AML-193 (cell line): ENCODE measurements at places on chromosomes 5 and 9.

- no peak for DNase-seq
Measured at GRCh38 chr9:128550770-128551656, 1.4 kb upstream of the SPTAN1 start.

DNA sequence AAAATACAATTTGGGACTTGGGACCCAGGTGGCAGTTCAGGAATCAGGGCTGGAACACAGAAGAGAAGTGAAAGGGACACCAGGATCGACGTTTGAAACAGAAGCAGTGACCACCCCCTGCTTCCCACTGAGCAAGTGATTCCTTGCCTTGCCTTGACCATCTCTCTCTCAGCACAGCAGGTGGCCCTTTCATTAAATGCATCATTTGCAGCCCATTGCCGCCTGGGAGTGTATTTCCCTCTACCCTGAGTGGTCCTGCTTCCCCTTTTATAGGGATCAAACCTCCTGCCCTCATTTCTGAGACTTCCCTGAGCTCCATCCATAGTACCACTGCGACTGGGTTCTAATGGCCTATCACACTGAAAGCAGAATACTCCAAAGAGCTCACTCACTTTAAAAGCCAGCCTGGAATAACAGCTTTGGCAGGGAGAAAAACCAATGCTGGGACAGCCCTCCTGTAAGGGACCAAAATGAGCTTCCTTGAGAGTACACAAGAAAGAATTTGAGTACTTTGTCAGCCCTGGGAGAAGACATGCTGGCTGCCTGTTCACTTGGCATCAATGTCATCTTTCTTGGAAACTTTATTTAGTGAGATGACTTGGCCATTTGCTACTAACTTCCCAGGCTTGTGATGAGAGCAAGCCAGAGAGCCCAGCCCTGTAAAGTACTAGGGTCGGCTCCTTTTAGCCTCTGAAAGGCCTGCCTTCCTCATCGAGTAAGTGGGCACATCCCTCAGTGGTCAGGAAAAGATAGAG lies 149.7 kb downstream of the SLIT3 start:
- DNase-seq: no peak

DNA sequence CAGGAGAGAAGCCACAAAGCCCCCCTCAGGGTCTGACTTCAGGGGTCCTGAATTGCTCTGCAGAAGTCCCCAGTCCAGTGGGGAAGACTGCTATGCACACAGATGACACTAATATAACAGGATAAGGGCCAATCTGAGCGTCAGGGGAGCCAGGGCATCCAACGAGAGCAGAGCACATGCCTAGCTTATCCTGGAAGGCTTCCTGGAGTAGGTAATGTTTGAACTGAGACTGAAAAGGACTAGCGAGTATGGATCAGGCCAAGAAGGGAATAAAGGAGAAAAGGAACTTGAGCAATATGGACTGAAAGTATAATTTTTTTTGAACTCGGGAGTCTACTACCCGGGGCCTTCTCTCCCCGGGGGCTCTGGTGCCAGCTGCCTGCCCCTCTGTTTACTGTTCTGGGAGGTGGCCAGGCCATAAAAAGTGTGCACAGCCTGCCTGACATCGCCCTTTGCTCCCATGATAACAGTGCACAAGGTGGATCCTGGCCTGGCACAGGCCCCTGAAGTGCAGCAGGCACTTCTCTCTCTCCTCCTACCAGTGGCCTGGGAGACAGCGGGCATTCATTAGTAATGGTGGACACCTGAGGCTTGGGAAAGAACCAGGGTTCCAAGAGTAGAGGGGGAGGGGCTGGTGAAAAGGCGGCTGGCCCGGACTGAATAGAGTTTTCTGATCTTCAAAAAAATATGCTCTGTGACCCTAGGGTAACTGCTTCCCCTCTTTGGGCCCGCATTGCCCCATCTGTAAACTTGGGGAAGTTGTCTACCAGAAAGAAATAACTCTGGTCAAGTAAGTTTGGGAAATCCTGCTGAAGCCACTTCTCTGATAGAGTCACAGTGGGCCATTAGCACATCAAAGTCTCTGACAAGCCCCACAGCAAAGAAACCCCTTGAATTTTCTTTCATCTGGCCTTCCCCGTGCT lies 4.6 kb upstream of the SLC6A7 start:
- no peak for DNase-seq

DNA sequence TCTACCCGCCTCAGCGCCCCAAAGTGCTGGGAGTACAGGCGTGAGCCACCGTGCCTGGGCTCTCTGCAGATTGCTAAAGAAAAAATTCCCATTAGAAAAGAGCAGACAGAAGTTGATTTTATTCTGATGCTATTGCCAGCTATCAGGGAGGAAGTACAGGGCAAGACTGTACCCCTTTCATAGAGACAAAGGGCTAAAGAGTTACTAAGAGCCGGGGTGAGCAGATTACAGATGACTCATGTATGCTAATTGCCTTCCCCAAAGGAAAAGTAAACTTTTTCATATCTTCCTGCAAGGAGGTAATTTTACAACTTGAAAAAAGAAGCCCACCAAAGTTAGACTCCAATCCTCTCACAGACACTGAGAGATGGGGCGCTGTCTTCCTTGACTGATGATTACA lies 42.3 kb upstream of the MCTP1 start:
- no peak for DNase-seq

- no peak for DNase-seq
Measured at GRCh38 chr9:131885144-131885609, 145.3 kb upstream of the RAPGEF1 start.

GRCh38 chr9:119836036-119836435 lies 466.8 kb upstream of the BRINP1 start:
- DNase-seq: no peak

GRCh38 chr9:128024761-128025308 lies 42.3 kb downstream of the NAIF1 start:
- DNase-seq: no peak

DNA sequence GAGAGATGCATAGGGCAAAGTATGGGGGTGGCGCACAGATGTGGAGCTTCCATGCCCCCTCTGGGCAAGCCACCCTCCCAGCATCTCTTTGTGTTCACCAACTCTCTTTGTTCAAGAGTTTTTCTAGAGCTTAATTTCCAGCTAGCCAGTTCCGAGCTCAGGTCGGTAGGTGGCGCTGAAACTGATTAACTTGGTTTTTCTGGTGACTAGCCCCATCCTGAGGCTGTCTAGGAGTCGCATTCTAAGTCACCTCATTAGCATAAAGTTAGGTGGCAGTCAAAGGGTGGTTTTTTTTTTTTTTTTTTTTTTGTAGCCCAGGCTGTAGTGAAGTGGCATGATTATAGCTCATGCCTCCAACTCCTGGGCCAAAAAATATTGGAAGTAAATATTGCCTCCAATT lies 476.4 kb downstream of the KDM4C start:
- DNase-seq: peak; percentile 8

GRCh38 chr5:132815454-132815853 lies 2.4 kb downstream of the SOWAHA start:
- no peak for DNase-seq

- DNase-seq: no peak
Measured at GRCh38 chr9:37215830-37216229, 95.5 kb downstream of the ZCCHC7 start.

- no peak for DNase-seq
Measured at GRCh38 chr9:124392871-124393460, 22.3 kb downstream of the PSMB7 start.

- no peak for DNase-seq
Measured at GRCh38 chr5:128432913-128433440, 105.1 kb downstream of the FBN2 start.

- no peak for DNase-seq
Measured at GRCh38 chr5:82336226-82336958, 58.2 kb upstream of the RPS23 start.

- peak; percentile 17 for DNase-seq
Measured at GRCh38 chr9:78132701-78133058, 101.1 kb upstream of the GNAQ start.

- no peak for DNase-seq
Measured at GRCh38 chr9:85001925-85002324, 332.4 kb downstream of the NTRK2 start.

- no peak for DNase-seq
Measured at GRCh38 chr5:154168395-154168794, 22.1 kb upstream of the GALNT10 start.

- DNase-seq: no peak
Measured at GRCh38 chr5:125559296-125559695, 812.9 kb upstream of the ZNF608 start.

DNA sequence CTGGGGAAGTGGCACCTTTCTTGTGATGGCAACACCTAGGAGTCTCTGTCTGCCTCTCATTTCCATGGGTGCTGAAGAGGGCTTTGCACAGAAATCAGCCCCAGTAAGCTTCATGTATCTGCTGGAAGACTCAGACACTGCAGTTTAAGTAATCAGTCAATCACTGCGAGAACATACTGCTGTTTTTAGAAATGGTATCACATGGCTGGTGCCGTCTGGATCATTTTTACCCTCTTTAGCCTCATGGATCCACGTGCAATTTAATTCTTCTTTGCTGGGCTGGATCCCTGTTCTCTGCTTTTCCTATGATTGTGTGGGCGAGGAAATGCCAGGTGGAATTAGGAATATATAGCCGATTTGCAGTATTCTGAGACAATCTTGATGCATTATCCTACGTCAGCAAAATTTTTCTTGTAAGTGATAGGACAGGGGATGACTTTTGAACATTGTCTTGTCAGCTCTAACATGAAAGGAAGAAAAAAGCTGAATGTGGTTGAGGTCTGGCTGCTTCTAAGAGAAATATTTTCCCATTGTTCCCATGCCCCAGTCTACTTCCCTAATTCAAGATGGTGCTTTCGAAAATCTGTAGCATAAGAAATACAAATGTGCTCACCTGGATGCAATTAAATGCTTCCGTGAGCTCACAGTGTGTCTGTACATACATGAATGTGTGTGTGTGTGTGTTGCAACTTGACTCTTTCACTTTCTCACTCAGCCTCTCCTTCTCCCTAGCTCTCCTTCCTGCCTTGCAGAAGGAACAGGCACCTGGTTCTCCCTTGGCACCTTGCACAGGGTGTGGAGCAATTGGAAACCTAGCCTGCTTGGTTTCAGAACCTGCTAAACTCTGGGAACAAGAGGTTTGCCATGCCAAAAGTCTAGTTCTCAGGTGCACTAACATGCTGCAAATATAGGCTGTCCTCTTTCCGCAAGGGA lies 281.6 kb downstream of the NTRK2 start:
- DNase-seq: no peak

- no peak for DNase-seq
Measured at GRCh38 chr9:136255166-136255538, 9.5 kb upstream of the QSOX2 start.

DNA sequence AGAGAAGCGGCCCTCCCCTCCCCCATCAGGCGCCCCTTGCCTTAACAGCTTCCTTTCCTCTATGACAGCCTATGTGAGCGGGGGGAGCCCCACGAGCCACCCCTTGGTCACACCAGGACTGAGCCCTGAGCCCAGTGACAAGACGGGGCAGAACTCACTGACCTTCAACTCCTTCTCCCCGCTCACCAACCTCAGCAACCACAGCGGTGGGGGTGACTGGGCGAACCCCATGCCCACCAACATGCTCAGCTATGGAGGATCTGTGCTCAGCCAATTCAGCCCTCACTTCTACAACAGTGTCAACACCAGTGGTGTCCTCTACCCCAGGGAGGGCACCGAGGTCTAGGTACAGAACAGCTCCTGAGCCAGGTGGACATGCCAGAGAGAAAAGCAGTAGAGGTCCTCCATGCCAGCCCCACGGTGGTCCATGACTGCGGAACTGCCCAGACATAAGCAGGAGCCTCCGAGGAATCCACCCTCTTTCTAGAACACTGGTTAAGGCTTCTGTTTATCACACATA lies 2.6 kb downstream of the FOXI1 start:
- DNase-seq: no peak

GRCh38 chr5:76582230-76583162 lies 40.7 kb downstream of the F2RL2 start:
- DNase-seq: no peak

GRCh38 chr5:123785162-123786071 lies 273.4 kb downstream of the CSNK1G3 start:
- no peak for DNase-seq

DNA sequence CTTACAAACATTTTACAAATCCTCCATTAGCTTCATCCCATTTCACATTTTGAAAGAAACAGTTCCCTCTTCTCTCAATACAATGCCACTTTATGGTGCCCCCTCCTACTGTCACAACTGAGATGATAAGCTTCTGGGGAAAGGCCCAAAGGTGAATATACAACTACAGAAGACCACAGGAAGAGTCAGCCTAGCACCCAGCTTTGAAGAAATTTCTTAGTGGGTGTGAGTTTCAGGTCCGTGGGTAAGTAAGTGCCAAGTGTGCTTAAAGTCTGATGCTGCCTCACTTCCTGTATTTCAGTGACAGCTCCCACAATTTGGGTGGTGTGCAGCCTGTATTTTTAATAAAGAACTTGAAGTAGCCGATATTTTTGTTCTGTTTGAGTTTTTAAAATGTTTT lies 68.1 kb downstream of the ARHGEF28 start:
- DNase-seq: peak; percentile 36

DNA sequence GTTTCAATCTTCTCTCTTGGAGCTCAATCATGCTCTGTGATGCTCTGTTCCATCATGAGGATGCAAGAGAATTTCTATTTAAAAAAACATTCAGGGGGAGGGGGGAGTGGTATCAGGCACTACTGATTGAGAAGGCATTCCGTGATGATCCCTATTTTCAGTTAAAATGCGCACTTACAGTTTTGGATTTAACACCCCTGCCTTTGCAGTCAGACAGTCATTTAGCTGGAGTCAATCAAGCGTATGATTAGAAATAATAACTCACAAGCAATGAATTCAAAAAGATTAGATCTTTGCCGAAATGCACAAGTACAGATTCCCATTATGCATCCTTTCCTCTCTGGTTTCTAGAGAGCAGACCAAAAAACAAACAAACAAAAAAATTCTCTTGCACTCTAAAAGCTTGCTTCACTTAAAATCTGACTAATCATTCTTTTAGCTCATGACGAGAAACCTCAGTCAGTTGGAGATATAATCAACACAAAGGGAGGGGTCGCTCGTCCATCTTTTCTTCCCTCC lies 55.4 kb downstream of the EFNA5 start:
- DNase-seq: no peak

DNA sequence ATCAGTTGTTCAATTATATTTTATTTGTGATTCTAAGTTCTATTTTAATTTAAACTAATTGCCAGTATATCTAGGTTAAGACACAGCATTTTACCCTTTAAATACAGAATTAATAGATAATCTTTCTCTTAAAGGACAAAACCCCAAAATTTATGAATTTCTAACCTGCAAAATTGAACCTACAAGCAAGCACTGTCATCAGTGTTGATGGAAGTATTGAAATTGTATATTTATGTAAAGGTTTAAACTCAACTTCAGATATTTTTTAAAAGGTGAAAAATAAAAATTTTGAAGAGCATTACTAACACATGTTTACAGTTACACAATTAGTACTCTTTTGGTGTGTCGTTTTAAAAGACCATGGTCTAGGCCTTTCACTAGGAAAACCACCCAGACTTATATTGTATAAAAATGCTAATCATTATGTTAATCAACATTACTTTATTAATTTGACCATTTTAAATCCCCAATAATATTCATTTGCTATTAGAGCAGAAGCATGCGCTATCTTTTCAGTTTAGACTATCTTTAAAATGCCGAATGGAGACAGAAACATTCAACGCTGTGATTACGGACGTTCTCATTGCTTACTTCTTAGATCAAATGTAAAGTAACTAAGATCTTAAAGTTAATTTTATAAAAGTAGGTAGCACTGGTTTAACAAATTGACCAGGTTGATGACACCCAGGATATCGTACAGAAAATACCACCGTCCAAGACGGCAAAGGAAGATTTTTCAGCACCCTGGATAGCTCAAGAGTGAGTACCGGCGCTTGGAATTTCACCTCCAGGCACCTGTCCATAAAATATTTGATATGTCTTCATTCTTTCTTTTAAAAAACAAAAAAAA lies 3.2 kb downstream of the OTP start:
- no peak for DNase-seq
